SW480 (cell line): ENCODE measurements at places on chromosomes 7 and 10.
A peak's percentile ranks its signal among the peaks of the same experiment; 100 is the strongest.

GRCh38 chr7:30934225-30934624 is 22.6 kb downstream of the AQP1 start:
- DNase-seq, result no peak

DNA sequence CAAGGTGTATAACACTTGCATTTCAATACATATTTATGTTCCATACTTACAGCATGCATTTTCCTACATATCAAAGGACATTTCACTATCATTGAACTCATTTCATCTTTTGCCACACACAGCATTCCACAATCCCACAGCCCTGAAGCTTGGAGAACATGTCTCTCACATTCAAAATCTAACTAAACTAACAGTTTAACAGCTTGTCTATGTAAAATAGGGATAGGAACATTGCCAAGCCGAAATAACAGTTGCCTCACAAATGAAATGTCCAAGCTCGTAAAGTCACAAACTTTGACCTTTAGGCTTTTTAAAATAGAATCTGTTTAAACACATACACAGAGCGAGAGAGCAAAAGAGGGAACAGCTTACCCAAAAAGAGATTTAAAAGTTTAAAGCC is 65.3 kb downstream of the HGF start:
- DNase-seq, result peak; percentile 57

DNA sequence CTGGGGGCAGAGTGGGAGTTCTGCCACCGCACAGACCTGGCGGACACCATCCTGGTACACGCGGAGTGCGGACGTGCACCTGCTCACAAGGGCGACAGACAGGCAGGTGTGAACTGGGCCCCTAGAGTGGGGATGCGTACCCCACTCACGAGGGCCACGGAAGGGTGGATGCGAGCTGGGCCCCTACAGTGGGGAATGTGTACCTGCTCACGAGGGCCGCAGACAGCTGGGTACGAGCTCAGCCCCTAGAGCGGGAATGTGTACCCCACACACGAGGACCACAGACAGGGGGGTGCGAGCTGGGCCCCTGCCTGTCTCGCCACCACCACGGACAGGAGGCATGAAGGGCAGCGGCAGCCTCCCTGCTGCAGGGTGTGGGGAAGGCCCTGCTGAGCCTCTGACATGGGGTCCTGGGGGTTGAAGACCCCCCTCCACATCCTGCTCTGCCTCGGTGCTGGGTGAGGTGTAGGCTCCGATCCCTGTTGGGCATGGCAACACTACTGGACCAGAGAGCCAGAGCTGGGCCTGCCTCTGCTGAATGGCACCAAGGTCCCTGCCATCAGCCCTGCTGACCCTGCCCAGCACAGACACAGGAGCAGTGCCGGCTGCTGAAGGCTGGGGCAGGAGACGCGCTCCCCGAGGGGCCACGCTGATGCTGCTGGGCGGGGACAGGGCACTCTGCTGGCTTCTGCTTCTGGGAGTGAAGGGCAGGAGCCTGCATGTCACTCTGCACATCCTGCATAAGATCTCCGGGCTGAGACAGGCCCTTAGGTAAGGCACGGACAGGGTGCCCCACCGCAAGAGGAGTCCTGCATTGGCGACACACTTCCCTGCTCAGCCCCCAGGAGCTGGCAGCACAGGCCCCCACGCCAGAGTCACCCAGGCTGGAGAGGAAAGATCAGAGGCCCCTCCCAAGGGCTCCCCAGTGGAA is 259.2 kb downstream of the MAD1L1 start:
- no peak for DNase-seq

DNA sequence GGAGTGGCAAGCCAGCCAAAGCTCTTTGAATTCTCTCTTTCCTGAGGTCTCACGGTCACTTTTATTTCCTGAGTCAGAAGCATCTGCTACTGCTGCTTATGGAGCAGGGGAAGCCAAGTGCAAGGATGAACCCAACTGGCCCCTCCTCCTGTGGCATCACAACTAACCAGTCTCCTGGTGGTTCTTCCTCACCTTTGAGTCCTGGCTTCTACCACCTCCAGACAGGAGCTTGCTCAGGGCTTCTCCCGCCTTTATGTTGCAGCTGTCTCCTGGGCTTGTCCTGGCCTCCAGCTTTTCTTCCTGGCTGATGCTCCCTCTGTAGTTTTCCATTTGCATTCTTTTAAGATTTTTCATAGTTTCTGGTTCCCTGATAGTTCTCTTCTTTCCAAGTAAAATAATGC is 349.7 kb upstream of the NRP1 start:
- DNase-seq, result no peak

DNA sequence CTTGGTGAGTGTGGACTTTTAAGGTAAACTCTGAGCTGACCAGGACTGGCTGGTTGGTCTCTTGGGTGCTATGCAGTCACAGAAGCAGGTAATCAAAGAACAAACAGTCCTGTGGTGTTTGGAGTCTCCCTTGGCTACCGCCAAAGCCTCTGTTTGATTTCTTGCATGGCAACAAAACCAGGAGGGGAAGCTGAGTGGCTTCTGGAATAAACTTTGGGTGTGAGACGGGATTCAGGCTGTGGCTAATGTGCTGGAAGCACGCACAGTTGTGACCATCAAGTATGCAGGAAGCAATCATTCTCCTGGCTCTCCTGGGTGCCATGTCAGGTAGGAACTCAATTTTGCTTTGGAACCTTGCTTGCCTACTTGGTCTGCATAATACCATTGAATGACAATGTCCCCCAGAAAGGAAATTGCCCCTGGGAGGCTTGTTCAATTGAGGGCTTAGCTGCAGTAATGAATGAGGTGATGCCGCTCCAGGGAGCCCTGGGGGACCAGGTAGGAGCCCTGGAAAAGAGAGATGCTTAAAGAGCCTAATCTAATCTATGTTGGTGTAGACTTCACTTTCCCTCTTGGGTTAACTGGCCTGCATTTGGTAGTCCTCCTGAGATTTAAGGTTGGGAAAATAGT is at the start of gene CDHR3:
Gene CDHR3 (plus strand): TSS at position 227 of the 630 bp plus-strand sequence. CDS start 55 bp downstream, at position 282.
- peak; percentile 50 for DNase-seq

DNA sequence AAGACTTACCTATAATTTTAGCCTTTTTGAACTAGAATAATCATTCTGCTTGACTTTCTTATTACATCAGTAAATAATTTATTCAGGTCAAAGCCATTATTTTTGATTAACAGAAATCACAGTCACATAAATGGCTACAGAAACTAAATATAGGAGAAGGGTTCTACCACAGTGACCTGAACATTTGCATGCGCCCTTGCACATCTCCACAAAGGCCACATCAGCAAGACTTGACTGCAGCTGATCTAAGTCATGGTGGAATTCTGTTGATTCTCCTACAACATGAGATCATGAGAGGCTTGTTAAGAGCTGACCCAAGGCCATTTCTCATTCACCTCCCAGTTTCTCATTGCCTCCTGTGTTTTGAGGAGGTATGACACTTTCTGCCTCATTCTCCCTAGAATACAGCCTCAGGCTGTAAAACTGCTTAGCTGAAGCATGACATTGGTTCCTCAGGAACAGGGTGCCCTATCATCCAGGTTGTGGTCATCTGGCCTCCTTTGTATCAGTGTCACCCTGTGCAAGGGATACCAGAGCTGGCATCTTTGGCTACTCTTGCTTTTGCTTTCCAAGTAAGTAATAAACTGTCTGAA is 6.7 kb upstream of the IMMP2L start:
- DNase-seq, result no peak

DNA sequence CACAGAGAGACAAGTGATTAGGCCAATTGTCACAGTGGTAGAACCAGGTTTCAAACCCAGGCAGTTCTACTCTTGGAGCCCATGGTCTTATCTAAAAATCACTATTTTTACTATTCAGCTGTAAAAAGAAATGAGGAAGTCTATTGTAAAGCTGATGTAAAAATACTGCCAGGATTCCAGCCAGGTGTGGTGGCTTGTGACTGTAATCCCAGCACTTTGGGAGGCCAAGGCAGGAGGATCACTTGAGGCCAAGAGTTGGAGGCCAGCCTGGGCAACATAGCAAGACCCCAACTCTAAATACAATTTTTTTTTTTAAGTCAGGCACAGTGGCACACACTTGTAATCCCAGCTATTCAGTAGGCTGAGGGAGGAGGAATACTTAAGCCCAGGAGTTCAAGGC is 40.4 kb downstream of the HIP1 start:
- no peak for DNase-seq

DNA sequence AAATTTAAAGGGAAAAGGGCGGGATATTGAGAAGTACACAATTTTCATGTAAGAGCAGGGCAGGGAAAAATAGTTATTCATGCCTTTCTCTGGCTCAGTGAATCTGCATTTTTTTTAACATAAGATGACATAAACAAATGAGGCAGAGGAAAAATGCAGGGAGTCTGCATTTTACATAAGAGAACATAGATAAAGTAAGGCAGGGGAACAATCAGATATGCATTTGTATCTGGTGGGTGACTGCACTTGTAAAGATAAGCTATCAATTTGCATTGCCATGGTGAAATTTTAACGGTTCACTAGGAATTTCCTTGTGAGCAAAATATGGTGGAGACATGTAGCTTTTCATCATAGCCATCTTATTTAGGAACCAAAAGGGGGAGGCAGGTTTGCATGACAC is 33.5 kb downstream of the ALOX5 start:
- no peak for DNase-seq

DNA sequence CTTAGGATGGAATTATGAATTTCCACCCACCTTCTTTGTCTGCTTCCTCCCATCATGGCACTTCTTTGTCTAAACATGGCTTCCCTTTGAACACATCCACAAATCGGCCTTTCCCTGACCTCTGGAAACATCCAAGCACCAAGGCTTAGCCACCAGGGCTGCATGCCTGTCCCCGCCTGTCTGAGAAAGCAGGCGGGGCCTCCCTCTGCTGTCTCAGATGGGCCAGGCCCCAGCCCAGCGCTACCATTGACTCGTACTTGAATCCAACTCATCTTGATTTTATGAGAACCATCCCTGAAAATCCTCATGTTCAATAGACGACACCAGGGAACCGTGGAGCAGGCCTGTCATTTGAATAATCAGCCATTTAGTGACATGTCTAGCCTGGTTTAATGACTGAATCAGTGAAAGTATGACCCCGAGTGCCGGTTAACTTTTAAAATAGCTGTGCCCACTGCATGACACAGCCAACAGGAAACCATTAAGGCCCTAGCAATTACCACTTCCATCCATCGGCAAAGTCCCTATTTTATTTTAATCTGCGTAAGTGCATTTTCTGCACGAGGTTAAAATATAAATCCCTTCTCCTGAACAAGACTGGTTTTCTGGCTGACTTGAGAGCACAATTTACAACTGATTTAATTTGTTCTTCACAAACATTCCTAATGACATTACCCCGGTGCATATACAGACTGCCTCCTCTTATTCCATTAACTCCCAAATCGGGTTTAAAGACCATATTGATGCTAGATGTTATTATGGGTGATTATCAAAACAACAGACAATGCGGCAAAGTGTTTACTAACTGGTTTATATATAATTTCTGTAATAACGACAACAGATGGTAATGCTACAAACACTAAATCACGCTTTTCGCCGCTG is 194.7 kb downstream of the BUB3 start:
- no peak for DNase-seq
